ENCODE measurements at places on chromosomes 3 and 15.

- no peak for DNase-seq
Measured at GRCh38 chr3:7447197-7447769, 586.4 kb downstream of the GRM7 start.

- DNase-seq, result no peak
Measured at GRCh38 chr15:57567891-57568290, 23.8 kb upstream of the MYZAP start.

GRCh38 chr3:51434110-51434509 lies 43.0 kb downstream of the RBM15B start:
- no peak for DNase-seq

- DNase-seq, result no peak
Measured at GRCh38 chr3:100836661-100837060, 127.4 kb downstream of the TFG start.
